Mucosa of gallbladder (tissue), 1 donor: ENCODE measurements at places on chromosomes 12 and 14.

GRCh38 chr12:9888665-9889273 lies 7.5 kb downstream of the KLRF2 start:
- peak; percentile 34 for DNase-seq

DNA sequence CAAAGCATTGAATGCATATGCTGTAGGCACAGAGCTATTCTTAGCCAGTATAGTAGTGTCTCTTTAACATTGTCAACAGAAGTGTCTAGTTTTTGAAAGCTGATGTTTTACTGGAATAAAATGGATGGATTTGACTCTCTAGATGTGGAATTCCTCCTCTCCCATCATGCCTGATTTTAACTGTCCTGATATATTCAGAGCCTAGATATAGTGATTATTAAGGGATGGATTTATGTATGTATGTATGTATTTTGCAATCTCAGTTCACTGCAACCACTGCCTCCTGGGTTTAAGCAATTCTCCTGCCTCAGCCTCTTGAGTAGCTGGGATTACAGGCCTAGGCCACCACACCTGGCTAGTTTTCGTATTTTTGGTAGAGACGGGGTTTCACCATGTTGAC lies 144.8 kb upstream of the NAV3 start:
- no peak for DNase-seq

DNA sequence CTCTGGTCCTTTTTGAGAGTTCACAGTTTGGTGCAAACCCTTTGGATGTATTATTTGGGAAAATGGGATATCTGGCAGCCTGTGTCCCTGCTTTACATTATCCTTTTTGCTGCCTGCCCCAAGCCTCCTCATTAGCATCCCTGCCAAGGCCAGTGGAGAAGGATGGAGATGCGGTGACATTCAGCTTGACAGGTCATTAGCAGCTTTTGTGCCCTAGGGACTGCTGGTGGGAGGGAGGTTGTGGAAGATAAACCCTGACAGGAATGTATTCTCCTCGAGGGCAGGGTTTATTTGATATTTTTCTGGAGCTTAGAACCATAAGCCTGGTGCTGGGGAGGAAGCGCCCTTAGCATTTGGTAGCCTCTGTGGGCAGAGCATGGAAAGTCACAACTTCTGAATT lies 49.3 kb downstream of the PTPN11 start:
- no peak for DNase-seq

DNA sequence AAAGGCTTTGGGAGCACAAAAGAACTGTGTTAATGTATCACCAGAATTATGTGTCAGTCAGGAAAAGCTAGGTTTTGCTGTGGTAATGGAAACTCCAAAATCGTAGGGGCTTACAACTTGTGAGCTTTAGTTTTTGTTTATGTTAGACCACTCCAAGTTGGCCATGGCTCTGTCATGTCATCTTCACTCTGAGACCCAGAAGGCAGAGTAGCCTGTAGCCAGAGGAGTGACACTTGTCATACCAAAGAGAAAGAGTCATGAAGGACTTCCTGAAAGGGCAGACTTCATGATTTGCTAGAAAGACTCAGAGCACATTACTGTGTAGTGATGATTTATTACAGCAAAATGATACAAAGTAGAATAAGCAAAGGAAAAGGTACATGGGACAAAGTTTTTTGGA lies 133.6 kb upstream of the SSTR1 start:
- no peak for DNase-seq

- no peak for DNase-seq
Observed at GRCh38 chr14:39085933-39086332, 17.1 kb downstream of the SEC23A start.

DNA sequence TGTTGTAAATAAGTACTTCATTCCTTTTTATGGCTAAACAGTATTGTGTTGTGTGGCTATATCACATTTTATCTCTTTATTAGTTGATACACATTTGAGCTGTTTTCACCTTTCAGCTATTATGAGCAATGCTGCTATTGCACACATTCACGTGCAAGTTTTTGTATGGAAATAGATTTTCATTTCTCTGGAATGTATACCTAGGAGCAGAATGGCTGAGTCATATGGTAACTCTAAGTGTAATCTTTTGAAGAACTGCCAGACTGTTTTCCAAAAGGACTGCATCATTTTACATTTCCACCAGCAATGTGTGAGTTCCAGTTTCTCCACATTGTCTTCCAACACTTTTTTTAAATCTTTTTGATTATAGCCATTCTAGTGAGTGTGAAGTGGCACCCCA lies 134.0 kb downstream of the SRGAP1 start:
- no peak for DNase-seq

GRCh38 chr12:124648710-124649384 lies 81.4 kb upstream of the NCOR2 start:
- DNase-seq: no peak

- DNase-seq: no peak
Observed at GRCh38 chr12:3973269-3973884, 100.2 kb upstream of the PARP11 start.

GRCh38 chr12:106892075-106892474 lies 63.6 kb upstream of the TMEM263 start:
- DNase-seq: no peak

- DNase-seq: no peak
Observed at GRCh38 chr12:51328587-51328986, 4.6 kb upstream of the BIN2 start.

DNA sequence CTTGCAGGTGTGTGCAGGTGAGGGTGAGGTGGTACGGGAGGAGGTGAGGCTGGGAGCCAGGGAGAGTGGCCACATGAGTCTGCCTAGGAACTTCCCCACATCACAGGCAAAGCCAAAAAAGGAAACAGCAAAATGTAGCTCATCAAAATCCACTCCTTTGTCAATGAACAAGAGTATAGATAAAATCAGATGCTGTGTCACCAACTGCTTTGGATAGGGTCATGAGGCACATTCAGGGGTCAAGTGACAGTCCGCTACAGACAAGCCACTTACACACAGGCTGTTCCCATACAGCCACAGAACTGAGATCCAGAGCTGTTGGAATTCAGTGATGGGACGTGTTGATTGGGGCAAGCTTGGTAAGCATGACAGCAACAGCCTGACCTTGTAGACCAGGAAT lies 100.3 kb upstream of the NOS1 start:
- DNase-seq: no peak

- no peak for DNase-seq
Observed at GRCh38 chr14:72476657-72477499, 417.0 kb downstream of the DPF3 start.

GRCh38 chr14:22653012-22653621 lies 9.0 kb upstream of the OR6J1 start:
- peak; percentile 74 for DNase-seq

GRCh38 chr12:121804417-121805111 lies 755 bp downstream of the SETD1B start:
- DNase-seq: no peak

DNA sequence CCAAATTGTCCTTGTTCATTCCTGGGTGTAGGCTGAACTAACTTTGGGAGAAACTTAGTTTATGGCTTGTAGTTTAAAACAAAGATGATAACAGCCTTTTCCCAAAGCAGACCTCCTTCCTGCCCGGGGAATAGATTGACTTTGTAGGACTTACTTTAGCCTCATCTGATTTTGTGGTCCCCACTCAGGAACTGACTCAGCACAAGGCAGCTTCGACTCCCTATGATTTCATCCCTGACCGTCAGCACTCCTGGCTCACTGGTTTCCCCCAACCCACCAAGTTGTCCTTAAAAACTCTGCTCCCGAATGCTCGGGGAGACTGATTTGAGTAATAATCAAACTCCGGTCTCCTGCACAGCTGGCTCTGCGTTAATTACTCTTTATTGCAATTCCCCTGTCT lies 40.1 kb upstream of the DDHD1 start:
- DNase-seq: no peak

DNA sequence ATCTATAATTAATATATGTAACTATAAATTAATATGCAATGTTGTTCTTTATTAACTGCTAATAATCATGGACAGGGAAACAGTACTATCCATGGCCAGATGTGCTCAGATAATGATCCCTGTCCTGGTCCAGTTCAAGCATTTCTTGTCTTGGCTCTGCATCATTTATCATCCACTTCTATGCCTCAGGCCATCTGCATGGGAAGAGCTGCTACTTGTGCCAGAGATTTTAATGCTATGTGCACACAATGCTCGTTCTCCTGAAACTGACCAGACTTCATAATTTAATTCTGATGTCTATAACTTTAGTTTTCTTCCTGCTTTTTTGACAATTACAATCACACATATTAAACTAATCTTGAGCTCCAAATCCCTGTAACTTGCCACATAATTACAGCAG lies 11.2 kb upstream of the TMX1 start:
- no peak for DNase-seq

DNA sequence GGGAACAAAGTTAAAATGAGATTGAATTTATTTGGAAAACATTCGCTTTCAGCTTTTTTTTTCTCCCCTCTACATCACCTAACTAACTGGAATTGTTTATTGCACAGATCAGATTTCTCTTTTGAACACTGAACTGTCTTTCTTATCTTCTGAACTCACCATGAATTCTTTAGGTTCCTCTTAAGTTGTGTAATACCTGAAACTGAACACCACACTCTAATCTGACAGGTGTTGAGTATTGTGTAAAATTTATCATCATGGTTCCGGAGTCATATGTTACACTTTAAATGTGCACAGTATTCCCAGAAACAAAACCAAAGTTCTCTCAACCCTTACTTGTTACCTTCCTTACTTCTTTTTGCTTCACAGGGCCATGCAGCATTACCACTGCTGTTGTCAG lies 66.8 kb downstream of the TGFB3 start:
- DNase-seq: no peak

DNA sequence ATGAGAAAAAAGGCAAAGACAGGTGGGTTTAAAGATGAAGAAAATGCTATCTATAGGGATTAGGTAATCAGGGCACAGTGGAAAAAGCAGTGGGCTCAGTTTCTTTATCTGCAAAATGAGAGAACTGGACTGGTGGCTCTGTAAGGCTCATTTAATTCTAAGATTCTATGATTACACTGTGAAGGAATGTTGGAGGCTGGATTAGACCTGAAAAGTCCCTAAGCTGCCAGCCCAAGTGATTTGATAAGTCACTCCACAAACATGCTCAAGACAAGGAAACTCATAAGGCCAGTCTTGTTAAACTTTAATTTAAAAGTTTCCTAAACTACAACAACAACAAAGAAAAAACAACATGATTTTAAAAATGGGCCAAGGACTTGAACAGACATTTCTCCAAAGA lies 75.1 kb downstream of the DCAF5 start:
- DNase-seq: no peak

DNA sequence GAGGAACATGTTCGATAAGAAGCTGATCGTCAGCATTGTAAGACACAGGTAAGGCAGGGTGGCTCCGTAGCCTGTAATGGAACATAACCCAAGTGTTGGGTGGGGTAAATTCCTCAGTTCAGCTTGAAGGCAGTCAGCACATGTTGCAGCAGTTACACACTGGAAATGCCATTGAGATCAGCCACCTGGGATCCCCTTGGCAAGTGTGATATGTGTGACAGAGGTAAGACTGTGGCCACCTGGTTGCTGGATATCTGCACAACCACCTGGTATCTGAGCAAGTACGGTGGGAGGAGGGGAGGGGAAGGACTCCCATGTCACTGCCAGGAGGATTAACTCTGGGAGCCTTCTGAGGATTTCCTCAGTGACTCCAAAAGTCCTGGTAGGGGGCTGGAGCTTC lies 158.0 kb upstream of the CAND1 start:
- no peak for DNase-seq

GRCh38 chr12:57223191-57224165 lies 6.0 kb upstream of the SHMT2 start:
- DNase-seq: no peak

GRCh38 chr14:90624732-90625400 lies 191.4 kb downstream of the TTC7B start:
- DNase-seq: no peak

GRCh38 chr14:52189325-52189724 lies 78.2 kb upstream of the PTGDR start:
- no peak for DNase-seq

GRCh38 chr14:98120831-98121464 lies 1151.0 kb downstream of the BCL11B start:
- DNase-seq: no peak

DNA sequence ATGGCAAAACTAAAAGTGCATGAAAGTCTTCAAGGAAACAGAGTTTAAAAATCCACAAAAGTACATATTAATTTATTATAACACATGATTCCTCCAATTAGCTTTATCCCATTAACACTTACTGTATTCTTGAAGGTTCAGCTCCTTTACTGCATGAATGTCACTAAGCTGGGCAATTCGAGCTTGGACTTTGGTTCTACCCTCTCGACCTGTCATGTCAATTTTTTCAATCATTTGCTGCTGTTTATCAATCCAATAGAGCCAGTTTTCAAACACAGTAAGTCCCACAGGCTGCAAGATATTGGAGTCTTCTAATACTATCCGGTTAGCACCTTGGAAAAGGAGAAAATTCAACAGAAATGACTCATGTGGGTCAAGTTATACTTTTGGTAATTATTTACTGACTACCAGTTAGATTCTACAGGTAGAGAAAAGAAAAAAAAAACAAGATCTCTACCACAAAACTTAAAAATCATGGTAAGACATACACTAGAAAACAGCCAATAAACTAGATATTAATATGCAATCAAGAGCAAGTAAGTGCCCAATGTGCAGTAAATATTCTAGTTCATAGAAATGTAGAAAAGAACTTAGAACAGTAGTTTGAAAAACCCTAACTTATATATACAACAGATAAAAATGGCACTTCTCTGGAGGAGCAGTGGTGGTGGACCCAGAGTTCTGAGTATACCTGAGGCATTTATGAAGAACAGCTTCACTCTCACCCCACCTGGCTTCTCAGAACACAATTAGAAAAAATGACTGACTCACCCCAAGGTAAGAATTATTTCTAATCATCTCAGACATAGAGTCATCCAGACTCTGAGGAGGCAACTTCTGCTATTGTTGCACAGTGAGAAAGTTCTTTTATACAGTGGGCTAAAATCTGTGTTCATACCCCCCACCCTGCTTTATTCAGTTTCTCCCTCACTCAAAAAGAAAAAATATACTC lies 67.7 kb downstream of the BCL2L14 start:
- DNase-seq: no peak

DNA sequence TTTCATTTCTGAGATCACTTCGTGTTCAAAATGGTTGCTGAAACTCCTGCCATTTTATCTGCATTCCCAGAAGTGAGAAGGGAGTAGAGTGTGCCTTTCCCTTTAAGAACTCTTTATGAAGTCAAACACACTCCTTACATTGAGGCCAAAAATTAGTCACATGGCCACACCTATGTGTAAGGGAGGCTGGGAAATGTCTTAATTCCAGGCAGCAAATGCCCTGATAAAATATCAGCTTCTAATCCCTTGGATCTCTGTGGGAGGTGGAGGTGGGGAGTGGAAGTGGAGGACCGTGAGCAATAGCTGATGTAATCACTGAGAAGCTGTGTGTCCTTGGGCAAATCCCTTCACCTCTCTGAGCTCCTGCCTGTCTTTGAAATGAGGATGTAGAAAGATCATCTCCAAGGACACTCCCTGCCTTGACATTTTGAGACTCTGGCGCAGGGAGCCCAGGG lies 22.7 kb upstream of the ANKRD9 start:
- no peak for DNase-seq

DNA sequence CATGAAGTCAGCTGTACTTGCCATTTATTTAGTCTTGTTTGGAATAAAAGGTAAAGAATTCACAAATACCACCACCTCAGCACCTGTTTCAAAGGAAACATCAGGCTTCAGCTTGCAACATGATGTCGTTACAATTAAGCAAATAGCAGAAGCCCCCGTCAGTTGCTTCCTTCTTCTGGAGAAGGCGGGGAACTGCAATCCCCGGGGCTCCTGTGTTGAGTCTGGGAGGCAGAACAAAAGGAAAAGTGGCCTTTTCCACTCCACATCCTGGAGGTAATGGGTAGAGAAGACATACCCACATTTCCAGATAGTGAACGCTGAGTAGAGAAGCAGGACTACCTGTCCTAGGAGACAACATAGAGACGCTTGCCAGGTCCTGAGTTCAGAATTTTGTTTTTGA lies 92.8 kb downstream of the DNAH10 start:
- DNase-seq: no peak
